Stimulated activated CD4-positive, alpha-beta T cell treated with anti-CD3 and anti-CD28 coated beads, Interleukin-15, amount 100 ng/mL, for 1 hour (primary cell): ENCODE measurements at places on chromosomes 6 and 20.

DNA sequence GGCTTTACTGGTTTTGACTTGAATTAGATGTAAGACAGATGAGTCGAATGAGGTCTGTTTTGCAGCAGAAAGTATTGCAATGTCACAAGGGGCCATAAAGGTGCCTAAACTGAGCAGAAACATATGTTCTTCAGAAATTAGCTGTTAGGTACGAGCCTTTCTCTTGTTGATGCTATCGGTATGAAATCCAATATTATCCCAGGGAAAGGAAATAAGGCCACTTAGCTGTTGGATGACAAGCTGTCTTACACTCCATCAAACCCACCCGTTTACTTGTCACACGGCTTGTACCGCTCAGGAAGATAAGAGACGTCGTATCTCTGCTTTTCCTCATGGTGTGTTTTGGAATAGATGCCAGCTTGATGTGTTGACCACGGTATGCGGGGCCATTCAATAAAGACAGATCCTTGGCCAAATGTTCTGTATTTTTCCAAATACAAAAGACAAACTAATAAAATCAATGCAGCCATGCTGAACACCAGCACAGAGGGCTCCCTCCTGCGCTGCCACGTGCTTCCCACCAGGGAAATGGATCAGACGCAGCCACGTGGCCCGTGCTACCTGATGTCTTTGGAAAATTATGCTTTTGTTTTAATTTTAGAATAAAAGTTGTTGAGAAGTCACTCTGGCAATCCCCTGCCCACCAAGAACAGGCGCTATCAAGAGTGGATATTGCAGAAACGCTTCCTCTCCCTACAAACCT lies 255.9 kb upstream of the SULF2 start:
- DNase-seq: no peak

GRCh38 chr20:44532981-44533331 lies 11.1 kb upstream of the SERINC3 start:
- DNase-seq: no peak

DNA sequence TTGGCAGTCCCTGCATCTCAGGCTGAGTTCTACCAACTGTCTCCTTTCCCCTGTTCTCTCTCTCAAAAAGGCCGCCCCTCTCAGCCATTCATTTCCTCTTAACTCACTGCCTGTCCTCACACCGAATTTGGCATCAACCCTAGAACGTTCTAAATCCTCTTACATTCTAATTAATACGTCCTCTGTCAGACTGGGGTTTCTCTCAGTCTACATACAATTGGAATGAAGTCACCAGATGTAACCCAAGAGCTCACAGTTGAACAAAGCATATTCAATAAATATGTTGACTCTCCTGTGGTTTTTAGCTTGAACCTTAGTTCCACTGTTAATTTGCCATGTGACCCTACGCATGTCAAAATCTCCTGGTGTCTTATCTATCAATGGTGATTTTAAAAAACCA lies 269.6 kb downstream of the CLIC5 start:
- DNase-seq: no peak

- no peak for DNase-seq
Measured at GRCh38 chr6:148973538-148974208, 226.8 kb downstream of the UST start.

GRCh38 chr6:168996356-168996625 lies 257.4 kb downstream of the THBS2 start:
- DNase-seq: no peak

DNA sequence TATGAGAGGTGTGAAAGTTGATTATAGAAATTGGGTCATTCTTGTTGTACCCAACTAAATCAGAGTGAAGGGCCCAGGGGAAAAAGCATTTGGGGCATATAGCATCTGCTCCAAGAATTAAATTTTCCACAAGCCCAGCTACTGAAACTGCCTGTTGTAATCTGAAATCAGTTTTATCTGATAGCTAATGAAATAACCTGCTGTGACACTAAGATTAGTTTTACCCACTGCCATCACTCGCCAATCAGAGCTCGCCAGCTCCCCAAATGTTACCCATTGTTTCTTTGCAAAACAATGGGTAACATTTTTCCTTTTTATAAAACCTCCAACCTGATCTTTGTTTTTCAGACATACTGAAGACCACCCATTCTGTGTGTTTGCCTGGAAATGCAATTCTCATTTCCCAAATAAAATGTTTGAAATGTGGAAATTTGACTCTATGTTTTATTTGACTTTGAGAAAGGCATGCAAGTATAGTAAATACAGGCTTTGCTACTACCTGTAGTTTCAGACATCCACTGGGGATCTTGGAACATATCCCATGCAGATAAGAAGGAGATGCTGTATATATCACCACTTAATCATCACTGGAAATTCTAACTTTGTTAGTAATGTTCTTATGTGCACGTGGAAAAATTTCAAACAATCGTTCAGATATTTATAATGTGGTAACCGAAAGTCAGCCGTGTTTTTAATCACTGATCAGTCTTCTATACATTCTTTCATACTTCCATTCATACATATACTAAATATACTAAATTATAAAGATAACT lies 6.3 kb upstream of the AHI1 start:
- DNase-seq: no peak

DNA sequence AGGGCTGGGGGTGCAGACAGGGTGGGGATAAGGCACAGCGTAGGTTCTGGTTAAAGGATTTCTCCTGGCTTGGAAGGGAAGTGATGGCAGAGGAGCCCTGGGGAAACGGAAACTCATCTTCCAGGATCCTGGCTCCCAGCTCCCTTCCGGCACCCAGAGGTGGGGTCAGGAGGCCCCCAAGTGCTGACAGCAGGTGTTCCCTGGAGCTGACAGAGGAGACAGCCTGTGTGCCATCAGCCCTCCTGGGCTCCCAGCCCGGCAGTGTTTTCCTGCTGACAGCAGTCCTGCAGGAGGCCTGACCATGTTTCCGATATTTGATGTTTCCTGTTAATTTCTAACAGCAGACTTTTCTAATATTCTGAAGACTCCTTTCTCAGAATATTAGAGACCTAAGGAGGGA lies 277.3 kb downstream of the TAF4 start:
- DNase-seq: no peak

DNA sequence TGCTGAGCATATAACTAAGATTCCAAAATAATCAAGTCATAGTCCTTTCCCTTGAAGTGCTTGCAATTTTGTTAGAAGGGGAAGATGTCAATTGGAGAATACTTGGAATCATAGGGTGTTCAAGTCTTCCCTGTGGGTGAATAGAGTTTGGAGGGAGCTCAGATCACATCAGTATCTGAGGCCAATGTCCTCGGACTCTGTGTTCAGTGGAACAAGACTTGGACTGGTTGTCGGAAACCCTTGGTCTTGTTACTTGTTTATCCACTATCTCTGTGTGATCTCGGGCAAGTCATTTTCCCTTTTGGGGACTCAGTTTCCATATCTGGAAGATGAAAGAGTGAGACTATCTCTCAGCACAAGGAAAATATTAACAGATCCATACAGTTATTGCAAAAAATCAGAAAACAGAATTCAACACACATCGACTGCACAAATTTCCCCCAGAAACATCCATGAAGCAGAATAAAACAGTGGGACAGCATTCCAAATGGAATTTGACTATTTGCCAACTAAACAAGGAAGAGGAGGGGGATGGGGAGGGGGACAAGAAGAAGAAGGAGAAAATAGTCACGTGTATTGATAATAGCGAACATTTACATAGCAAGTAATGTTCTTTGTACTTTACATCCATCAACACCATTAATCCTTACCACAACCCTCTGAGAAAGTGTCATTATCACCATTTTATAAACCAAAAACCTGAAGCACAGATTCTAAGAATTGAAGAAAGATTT lies 3.9 kb upstream of the EDEM2 start:
- no peak for DNase-seq

GRCh38 chr20:61682996-61683681 lies 382.5 kb downstream of the TAF4 start:
- no peak for DNase-seq

DNA sequence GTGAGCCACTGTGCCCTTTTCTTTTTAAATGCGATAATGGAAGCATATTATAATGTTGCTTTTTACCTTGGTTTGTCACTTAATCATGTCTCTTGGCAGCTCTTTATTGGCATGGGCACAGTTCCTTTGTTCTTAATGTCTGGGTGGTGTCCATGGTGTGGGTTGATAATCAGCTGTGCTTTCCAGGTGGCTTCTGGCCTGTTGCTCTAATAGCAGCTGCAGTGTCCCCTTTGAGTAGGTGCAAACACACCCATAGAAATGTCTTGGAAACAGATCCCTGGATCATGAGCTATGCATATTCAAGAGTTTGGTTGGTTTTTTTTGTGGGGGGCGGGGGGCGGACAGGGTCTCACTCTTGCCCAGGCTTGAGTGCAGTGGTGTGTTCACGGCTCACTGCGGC lies 29.9 kb downstream of the EFCAB8 start:
- DNase-seq: no peak

DNA sequence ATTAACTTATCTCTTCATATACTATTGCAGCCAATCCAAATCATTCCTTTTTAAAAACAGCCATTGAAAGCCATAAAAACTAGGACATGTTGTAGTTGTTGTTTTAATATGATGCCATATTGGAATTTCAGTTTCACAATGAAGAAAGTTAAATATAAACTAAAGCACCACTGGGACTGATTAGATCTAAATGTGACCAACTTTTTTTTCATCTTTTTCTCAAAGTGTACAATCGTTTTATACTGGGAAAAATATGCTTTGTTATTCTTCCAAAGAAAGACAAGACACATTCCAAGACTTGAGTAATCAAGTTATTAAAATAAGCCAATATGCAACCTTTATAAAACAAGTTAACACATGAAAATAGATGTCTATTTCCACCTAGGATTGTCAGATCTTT lies 68.5 kb downstream of the THEMIS start:
- no peak for DNase-seq

DNA sequence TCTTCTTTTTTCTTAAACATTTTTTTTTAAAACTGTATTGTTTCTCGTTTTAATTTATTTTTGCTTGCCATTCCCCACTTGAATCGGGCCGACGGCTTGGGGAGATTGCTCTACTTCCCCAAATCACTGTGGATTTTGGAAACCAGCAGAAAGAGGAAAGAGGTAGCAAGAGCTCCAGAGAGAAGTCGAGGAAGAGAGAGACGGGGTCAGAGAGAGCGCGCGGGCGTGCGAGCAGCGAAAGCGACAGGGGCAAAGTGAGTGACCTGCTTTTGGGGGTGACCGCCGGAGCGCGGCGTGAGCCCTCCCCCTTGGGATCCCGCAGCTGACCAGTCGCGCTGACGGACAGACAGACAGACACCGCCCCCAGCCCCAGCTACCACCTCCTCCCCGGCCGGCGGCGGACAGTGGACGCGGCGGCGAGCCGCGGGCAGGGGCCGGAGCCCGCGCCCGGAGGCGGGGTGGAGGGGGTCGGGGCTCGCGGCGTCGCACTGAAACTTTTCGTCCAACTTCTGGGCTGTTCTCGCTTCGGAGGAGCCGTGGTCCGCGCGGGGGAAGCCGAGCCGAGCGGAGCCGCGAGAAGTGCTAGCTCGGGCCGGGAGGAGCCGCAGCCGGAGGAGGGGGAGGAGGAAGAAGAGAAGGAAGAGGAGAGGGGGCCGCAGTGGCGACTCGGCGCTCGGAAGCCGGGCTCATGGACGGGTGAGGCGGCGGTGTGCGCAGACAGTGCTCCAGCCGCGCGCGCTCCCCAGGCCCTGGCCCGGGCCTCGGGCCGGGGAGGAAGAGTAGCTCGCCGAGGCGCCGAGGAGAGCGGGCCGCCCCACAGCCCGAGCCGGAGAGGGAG lies 580 bp downstream of the VEGFA start:
- DNase-seq: no peak

DNA sequence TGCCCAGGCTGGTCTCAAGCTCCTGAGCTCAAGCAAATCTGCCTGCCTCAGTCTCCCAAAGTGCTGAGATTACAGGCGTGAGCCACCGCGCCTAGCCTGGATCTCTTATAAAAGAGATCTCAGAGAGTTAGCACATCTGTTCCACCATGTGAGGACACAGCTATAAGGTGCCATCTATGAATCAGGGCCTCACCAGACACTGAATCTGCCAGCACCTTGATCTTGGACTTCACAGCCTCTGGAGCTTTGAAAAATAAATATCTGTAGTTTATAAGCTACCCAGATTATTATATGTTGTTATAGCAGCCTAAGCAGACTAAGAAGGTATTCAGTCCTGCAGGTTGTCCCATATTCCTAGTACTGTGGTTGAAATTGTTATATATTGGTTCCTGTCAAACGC lies 33.2 kb upstream of the SHLD1 start:
- no peak for DNase-seq

GRCh38 chr6:21586740-21587178 lies 6.8 kb upstream of the SOX4 start:
- no peak for DNase-seq

GRCh38 chr6:43231053-43231452 lies 1.8 kb upstream of the DNPH1 start:
- no peak for DNase-seq

- no peak for DNase-seq
Measured at GRCh38 chr6:17565399-17565798, 34.7 kb upstream of the FAM8A1 start.

DNA sequence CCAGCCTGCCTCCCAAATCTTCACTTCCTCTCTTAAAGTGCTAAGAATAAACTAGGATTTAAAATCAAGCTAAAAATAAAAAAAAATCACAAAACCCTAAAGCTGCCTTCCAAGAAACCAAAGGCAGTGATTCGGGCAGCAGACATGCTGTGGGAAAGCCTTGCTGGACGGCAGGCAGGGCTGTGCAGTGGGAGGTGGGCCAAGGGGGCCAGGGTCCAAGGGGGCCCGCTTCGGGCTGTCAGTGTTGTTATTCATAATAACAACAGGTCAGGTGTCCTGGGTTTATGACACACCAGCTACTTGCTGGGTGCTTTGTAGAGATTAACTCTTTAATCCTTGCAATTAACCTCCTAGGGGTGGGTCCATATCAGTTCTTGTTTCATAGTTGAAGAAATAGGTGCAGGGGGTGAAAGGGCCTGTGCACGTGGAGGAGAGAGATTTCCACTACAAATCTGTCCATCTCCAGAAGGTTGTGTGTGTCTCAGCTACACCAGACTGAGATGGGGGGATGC lies 40.4 kb downstream of the CD40 start:
- no peak for DNase-seq

- no peak for DNase-seq
Measured at GRCh38 chr6:12022953-12023388, 10.9 kb downstream of the HIVEP1 start.

DNA sequence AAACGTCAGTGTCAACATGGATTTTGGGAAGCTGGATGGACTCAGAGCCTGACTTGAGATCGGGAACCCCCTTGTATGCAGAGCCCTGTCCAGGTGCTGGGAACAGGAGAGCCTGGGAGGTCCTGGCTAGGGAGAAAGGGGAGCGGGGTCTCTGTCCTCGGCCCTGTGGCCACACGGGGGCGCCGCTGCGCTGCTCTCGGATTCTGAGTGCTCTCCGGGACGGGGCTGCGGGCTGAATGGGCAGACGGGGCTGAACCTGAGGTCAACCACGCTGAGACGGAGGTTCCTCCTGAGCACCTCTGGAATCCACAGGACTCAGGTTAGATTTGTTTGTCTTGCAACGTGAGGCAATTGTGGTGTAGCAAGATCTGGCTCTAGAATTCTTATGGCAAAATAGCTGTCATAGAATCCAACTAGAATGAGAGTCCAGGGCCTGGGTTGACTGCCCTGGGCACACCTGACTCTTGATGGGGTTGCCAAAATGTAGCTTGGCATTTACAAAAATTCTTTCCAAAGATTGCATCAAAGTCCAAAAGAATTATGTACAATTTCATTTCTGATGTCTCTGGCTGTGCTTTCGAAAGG lies 20.6 kb upstream of the HLA-F start:
- DNase-seq: peak; percentile 68

GRCh38 chr20:55646851-55647250 lies 358.5 kb downstream of the CBLN4 start:
- no peak for DNase-seq

- DNase-seq: no peak
Measured at GRCh38 chr20:45010399-45010828, 44.1 kb downstream of the STK4 start.
